ENCODE measurements at places on chromosomes 7 and 10. TPM values are rescaled to one million over a fixed set of nuclear protein-coding genes. Genes with fewer than 3 reads are reported as not detected.

CALN1 gene
- total RNA-seq = 0.22 TPM

DNA sequence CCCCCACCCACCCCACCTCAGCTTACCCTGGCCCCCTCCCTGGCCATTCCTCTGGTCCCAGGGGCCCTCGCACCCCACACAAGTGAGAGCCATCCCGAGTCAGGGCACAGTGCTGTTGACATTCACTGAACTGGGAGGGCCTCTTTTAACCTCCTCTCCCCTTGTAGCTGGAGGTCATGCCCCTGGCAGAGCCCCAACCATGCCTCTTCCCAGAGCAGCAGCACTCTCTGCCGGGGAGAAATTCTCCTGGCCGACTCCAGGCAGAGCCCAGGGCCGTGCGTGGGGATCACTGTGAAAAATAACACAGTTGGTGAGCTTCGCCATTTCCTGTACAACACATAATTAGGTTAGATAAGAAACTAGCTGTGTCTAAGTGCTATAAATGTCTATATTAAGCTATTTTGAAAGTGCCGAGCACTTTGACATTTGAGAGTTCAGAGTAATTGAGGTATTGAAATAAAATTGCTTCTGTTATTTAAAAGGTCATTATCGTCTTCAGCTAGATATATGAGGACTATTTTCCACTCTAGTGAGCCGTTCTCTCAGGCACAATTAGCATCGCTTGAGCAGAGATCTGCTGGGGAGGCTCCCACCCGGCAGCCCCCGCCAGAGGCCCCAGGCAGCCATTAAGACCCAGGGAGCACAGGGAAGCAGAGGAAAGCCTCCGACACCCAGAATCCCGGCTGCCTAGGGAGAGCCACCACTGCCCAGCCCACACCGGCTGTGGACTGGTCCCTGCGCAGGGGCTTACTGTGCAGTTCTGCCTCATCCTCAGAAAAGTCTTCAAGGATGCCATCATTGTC, 62.4 kb upstream of the LRRC18 start:
- no peak for DNase-seq
- no peaks in the 10 kb centered on the region for H3K36me3 ChIP-seq
- no peak overlapping the region for H3K4me3 ChIP-seq
- H3K27me3 ChIP-seq = no peaks in the 10 kb centered on the region

DNA sequence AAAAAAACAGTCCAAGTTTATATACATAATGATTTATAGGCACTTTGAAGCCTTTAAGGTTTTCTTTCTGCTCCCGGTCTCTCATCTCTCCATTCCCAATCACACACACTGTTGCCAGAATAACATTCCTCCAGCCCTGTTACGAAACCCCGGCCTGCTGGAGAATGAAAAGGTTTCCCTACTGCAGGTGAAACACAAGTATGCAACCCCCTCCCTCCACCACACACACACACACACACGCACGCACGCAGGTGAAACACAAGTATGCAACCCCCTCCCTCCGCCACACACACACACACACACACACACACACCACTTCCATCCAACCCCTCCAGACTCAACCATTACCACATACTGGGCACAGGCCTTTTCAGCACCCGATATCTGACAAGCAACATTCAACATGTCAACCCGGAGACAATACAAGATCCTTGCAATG, 87.5 kb downstream of the PARD3 start:
- peaks cover 11% of the 10 kb centered on the region for H3K4me1 ChIP-seq
- no peaks in the 10 kb centered on the region for H3K36me3 ChIP-seq
- no peak overlapping the region for H3K4me3 ChIP-seq
- DNase-seq = peak; percentile 19
- H3K27me3 ChIP-seq = no peaks in the 10 kb centered on the region

DNA sequence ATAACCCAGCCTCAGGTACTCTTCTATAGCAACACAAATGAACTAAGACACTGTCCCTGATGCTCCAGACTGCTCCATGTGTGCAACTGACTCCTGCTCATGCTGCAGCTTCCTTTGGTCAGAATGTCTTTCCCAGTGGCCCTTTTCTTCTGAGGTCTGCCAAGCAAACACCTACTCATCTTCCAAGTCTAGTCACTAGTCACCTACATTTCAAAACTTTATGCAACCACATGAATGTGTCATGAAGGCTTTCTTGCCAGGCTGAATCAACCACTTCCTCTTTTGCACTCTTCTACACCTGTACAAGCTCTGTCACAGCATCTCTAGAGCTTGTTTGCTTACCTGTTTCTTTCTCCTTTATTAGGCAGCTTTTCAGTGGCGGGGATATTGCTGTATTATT, 75.8 kb downstream of the LSMEM1 start:
- DNase-seq = no peak
- H3K36me3 ChIP-seq = no peaks in the 10 kb centered on the region
- no peaks in the 10 kb centered on the region for H3K4me1 ChIP-seq
- H3K27ac ChIP-seq = no peak overlapping the region

DNA sequence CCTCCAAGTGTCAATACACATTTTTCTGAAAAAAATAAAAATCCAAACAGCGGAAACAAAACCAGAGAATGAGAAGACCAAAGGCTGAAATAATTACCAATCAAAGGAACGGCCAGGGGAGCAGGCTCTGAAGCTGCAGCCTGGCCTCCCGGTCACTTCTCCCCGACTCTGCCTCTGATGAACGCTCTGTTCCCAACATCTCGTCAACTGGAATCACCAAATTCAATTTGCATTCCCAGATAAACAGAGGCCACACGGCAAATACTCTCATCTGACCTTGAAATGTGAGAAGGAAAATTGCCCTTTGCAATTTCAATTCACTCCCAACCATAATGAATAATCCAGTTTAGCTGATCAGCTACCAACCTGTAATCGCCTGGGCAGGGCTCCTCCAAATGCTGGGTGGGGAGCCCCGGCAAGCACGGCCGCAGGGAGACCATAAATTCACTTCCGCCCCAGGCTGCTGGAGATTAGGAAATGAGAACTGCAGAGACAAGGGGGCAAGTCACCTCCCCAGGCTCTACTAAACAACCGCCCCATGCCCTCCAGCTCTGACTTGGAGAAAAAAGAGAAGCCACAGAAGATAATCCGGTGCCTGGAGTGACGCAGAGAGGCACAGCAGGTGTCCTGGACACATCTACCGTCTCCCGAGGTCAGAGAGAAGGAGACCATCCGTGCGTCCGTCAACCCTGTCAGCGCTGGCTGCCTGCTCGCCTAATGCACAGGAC, 153.2 kb downstream of the MAD1L1 start:
- no peak for DNase-seq
- no peak overlapping the region for H3K4me3 ChIP-seq
- no peaks in the 10 kb centered on the region for H3K4me1 ChIP-seq
- H3K27me3 ChIP-seq = no peaks in the 10 kb centered on the region

- H3K36me3 ChIP-seq = no peaks in the 10 kb centered on the region
- no peak for DNase-seq
- H3K4me3 ChIP-seq = no peak overlapping the region
- no peaks in the 10 kb centered on the region for H3K4me1 ChIP-seq
Measured at GRCh38 chr10:88642209-88642608, 22.0 kb upstream of the LIPF start.

- DNase-seq = no peak
- H3K4me1 ChIP-seq = peaks cover 46% of the 10 kb centered on the region
- no peaks in the 10 kb centered on the region for H3K36me3 ChIP-seq
- H3K27me3 ChIP-seq = no peaks in the 10 kb centered on the region
Measured at GRCh38 chr10:114635797-114636550, 22.1 kb downstream of the ABLIM1 start.

HOXA7 gene
- total RNA-seq = 16.9 TPM

GRCh38 chr7:46389146-46389545, 468.1 kb upstream of the IGFBP3 start:
- no peaks in the 10 kb centered on the region for H3K27me3 ChIP-seq
- no peak for DNase-seq
- no peak overlapping the region for H3K27ac ChIP-seq
- no peaks in the 10 kb centered on the region for H3K4me1 ChIP-seq
- H3K36me3 ChIP-seq = no peaks in the 10 kb centered on the region
- H3K4me3 ChIP-seq = no peak overlapping the region

BAMBI gene
- total RNA-seq = 16.7 TPM

GRCh38 chr10:52633266-52633665, 139.3 kb downstream of the MBL2 start:
- no peaks in the 10 kb centered on the region for H3K27me3 ChIP-seq
- DNase-seq = no peak
- H3K4me1 ChIP-seq = no peaks in the 10 kb centered on the region
- H3K4me3 ChIP-seq = no peak overlapping the region
- no peak overlapping the region for H3K27ac ChIP-seq

GRCh38 chr10:63561341-63561740, 40.1 kb downstream of the REEP3 start:
- no peaks in the 10 kb centered on the region for H3K27me3 ChIP-seq
- no peak for DNase-seq
- no peaks in the 10 kb centered on the region for H3K36me3 ChIP-seq
- H3K4me1 ChIP-seq = no peaks in the 10 kb centered on the region

DNA sequence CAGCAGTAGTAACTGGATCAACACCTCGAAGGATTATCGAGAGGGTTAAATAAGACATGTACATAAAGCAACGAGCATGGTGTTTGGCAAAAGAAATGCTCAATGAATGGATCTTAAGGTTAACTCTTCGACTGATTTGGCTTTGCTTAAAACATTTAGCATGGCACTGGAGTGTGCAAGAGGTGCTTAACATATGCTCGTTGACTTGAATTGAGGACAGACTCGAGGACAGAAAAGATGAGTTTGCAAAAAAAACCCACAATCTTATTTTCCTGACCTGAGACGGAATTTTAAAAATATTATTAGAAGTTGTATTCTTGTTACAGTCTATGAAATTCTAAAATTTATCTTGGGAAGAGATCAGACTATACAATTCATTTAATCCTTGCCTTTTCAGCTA, 49.4 kb upstream of the ST8SIA6 start:
- no peak overlapping the region for H3K4me3 ChIP-seq
- H3K4me1 ChIP-seq = no peaks in the 10 kb centered on the region
- H3K36me3 ChIP-seq = no peaks in the 10 kb centered on the region

- no peaks in the 10 kb centered on the region for H3K27me3 ChIP-seq
- H3K4me1 ChIP-seq = no peaks in the 10 kb centered on the region
- no peak for DNase-seq
- H3K4me3 ChIP-seq = no peak overlapping the region
Measured at GRCh38 chr10:69045441-69046300, 42.2 kb upstream of the SRGN start.

GRCh38 chr7:150994838-150995510, 4.2 kb downstream of the NOS3 start:
- H3K4me3 ChIP-seq = peak overlapping the region; percentile 39
- H3K36me3 ChIP-seq = no peaks in the 10 kb centered on the region
- no peaks in the 10 kb centered on the region for H3K27me3 ChIP-seq
- no peak overlapping the region for H3K27ac ChIP-seq
- no peak for DNase-seq

GRCh38 chr10:101745074-101745696, 30.7 kb downstream of the FGF8 start:
- no peaks in the 10 kb centered on the region for H3K27me3 ChIP-seq
- no peak overlapping the region for H3K4me3 ChIP-seq
- H3K27ac ChIP-seq = no peak overlapping the region
- peak; percentile 7 for DNase-seq

DNA sequence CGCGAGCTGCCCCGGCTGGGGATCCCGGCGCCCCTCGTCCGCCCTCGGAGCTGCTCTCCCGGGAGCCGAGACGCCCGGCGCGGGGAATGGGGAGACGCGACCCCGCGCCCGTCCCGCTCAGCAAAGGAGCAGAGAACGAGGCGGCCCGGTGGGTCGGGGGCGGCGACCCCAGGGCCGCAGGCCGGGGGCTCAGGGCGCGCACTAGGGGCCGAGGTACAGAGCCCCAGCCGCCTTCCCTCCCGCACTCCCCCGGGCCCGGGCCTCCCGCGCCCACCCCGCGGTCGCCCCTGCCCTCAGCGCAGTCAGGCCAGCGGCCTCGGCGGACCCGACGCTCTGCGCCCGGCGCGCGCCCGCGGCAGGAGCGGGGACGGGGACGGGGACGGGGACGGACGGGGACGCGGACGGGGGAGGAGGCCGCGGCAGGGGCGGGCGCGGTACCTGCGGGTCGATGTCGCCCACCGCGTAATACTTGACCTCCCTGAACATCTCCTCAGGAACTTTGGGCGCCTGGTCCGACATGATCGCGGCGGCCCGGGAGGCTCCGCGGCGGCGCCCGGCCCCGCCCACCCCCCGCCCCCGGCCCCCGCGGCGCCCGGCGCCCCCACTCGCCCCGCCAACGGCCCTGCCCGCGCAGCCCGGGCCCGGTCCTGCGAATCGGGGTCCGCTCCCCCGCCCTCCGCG, 373 bp downstream of the PAXIP1 start:
- peak overlapping the region; percentile 50 for H3K27ac ChIP-seq
- peaks cover 20% of the 10 kb centered on the region for H3K36me3 ChIP-seq
- no peak for DNase-seq
- H3K27me3 ChIP-seq = no peaks in the 10 kb centered on the region

TACC2 gene
- 52.5 TPM for total RNA-seq

CCL24 gene
- total RNA-seq = not detected

NUPR2 gene
- total RNA-seq = not detected

GRCh38 chr10:118108194-118109026, 61.7 kb upstream of the RAB11FIP2 start:
- DNase-seq = no peak
- no peaks in the 10 kb centered on the region for H3K27me3 ChIP-seq
- peak overlapping the region; percentile 25 for H3K4me3 ChIP-seq
- no peak overlapping the region for H3K27ac ChIP-seq
- H3K36me3 ChIP-seq = no peaks in the 10 kb centered on the region

- H3K4me1 ChIP-seq = no peaks in the 10 kb centered on the region
- no peaks in the 10 kb centered on the region for H3K27me3 ChIP-seq
- peak; percentile 39 for DNase-seq
- H3K36me3 ChIP-seq = no peaks in the 10 kb centered on the region
- no peak overlapping the region for H3K4me3 ChIP-seq
Measured at GRCh38 chr7:69775231-69775771, 177.0 kb downstream of the AUTS2 start.

ACTL6B gene
- total RNA-seq = not detected

- no peak for DNase-seq
- H3K27me3 ChIP-seq = no peaks in the 10 kb centered on the region
- no peaks in the 10 kb centered on the region for H3K36me3 ChIP-seq
- no peak overlapping the region for H3K27ac ChIP-seq
Measured at GRCh38 chr10:113007343-113007771, 57.3 kb downstream of the TCF7L2 start.

GRCh38 chr7:157386979-157387800, 50.4 kb downstream of the DNAJB6 start:
- no peak overlapping the region for H3K4me3 ChIP-seq
- H3K4me1 ChIP-seq = peaks cover 37% of the 10 kb centered on the region
- DNase-seq = peak; percentile 84
- no peaks in the 10 kb centered on the region for H3K27me3 ChIP-seq

- no peaks in the 10 kb centered on the region for H3K4me1 ChIP-seq
- no peaks in the 10 kb centered on the region for H3K36me3 ChIP-seq
- DNase-seq = no peak
- no peak overlapping the region for H3K4me3 ChIP-seq
Measured at GRCh38 chr7:51290304-51290637, 26.3 kb downstream of the COBL start.

ZNF735 gene
- total RNA-seq = not detected

TET1 gene
- total RNA-seq = 11.1 TPM

DNA sequence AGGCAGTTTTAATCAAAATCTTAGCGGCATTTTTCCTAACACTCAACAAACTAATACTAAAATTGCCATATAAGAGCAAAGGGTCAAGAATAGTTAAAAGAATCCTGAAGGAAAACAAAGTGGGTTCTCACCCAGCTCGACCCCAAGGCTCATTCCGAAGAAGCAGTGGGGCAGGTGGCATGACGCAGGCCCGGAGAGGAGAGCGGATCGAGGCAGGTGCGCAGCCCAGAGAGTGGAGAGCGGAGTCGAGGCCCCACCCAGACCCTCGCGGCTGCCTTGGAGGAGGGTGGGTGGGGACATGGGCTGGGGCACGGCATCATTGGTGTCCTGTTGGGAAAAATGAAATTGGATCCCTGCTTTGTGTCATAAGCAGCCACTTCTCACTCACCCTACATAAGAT, 109.8 kb downstream of the INPP5A start:
- no peaks in the 10 kb centered on the region for H3K36me3 ChIP-seq
- H3K27me3 ChIP-seq = no peaks in the 10 kb centered on the region
- no peak overlapping the region for H3K27ac ChIP-seq
- DNase-seq = no peak

TMEM178B gene
- 0.30 TPM for total RNA-seq
